ENCODE measurements at places on chromosomes 6 and 20. TPM values are rescaled to one million over a fixed set of nuclear protein-coding genes. Genes with fewer than 3 reads are reported as not detected.

Gene SLC17A3
- total RNA-seq = not detected

Gene CRISP2
- total RNA-seq = not detected

Gene SYTL3
- total RNA-seq = 1.3 TPM

Gene RFX6
- not detected for total RNA-seq

Gene JPH2
- not detected for total RNA-seq

Gene TRIM10
- total RNA-seq = not detected

Measured in pulmonary artery endothelial cell (primary cell).